ENCODE measurements at places on chromosomes 7 and 10.

DNA sequence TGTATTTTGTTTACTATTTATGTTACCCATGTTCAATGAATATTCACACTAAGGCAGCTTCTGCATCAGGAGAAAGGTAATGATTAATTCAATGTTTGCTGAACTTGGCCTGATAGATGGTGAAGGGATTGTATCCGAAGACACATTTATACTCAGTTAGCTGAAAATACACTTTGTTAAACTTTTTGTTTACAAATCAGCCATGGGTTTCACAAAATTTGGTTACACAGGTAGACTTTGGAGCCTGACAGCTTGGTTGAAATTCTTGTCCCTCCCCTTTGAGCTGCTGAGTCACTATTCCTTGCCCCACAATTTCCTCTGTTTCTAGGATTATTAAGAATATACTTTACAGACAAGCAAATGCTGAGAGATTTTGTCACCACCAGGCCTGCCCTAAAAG, 162.6 kb downstream of the PPP1R3A start:
- no peak for DNase-seq

- DNase-seq: no peak
Observed at GRCh38 chr7:1046722-1047679, 2.7 kb downstream of the GPR146 start.

DNA sequence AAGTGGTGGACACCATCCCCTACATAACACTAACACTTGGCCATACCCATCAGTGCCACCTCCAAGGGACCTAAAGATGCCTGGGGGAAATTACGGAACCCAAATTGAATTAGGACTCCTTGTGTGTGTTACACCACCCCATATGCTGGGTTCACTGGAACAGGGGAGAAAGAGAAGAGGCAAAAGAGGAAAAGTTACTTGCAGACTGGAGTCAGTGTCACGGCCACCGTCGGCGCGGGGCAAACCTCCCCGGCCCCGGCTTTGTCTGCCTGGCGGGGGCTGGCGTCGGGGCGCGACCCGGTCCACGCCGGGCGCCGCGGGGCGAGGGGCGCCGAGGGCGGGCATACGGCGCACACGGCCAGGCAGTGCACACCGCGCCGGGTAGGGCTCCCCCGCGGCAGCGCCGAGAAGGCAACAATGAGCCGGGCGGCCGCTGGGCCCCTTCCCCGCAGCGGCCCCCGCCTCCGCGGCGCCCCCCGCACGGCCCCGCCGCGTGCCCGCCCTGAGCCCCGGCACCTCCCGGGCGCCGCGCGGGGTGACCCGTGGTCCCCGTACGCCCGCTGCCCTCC, 171.1 kb downstream of the FAM107B start:
- DNase-seq: no peak

- no peak for DNase-seq
Observed at GRCh38 chr10:110562348-110562747, 5.1 kb upstream of the SMC3 start.

DNA sequence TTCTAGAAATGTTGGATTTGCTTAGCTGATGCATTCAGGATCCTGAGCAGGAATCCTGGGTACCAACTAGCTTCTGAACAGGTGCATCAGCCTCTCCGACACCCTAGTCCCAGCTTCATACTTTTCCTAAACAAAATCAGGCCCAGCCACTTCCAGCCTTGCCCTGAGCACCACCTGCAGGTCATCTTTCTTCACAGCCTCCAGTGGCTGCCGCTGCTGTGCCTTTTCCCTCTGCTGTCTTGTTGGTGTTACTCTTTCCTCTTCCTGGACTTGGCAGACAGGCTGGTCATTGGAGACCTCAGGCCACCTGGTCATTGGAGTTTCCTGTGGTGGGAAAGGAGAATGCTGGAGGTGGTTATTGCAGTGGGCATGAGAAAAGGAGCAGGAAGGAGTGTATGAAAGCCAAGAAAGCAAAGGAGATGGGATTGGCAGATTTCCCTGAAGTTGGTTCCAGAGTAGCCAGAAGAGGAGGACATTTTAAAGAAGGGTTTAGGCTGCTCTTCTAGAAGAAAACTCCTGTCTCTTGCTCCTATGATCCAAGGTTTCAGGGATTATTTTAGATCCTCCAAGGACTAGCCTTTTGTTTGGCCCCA, 48.2 kb upstream of the NFKB2 start:
- DNase-seq: peak; percentile 52

GRCh38 chr10:128028508-128029289, 97.5 kb downstream of the MKI67 start:
- no peak for DNase-seq

GRCh38 chr7:96084881-96085553, 236.9 kb downstream of the SLC25A13 start:
- no peak for DNase-seq

GRCh38 chr10:104333728-104334373, 4.4 kb downstream of the ITPRIP start:
- DNase-seq: no peak

GRCh38 chr10:127344346-127344745, 148.0 kb upstream of the INSYN2A start:
- DNase-seq: no peak

- DNase-seq: no peak
Observed at GRCh38 chr7:144158861-144159260, 24.4 kb upstream of the CTAGE4 start.

DNA sequence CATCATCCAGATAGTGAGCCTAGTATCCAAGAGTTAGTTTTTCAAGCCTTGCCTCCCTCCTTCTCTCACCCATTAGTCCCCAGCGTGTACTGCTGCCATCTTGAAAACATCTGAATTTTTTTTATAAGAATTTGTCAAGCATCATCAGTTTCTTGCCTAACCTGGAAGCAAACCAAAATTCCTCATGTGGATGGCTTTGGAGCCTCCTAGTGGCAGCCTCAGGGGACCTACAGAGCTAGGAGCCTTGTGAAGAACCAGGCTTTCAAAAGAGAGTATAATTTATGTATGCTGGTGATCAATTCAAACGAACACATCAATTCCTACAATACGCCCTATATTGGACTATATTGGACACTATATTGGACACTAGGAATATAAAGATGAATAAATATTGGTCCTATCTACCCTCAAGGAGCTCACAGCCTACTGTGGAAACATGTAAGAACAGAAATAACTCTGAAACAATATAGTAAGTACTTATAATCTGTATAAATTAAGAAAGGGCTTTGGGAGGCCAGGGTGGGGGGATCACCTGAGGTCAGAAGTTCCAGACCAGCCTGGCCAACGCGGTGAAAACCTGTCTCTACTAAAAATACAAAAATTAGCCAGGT, 63.4 kb downstream of the HPSE2 start:
- DNase-seq: no peak

DNA sequence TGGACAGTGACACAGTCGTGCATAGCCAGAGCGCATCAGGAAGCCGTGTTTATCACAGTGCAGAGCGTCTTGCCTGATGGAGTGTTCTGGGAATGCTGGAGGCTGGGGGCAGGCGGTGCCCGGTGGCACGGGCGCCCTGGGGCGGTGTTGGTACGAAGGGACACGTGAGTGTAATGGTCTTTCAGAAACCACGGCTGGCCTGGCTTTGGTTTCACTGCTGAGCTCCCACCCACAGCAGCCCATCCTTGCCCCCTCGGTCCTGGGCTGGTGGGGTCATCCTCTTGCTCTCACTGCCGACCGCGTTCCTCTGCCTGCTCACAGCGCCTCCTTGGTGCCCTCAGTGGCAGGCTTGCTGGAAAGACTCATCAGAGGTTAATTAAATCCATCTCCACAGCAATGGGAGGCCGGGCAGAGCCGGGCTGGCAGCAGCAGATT, 50.6 kb downstream of the NKX6-2 start:
- no peak for DNase-seq

- no peak for DNase-seq
Observed at GRCh38 chr7:68125168-68125567, 1128.5 kb downstream of the TYW1 start.

GRCh38 chr7:157907091-157907490, 570.3 kb downstream of the DNAJB6 start:
- no peak for DNase-seq

GRCh38 chr7:43362652-43363034, 220.3 kb upstream of the STK17A start:
- DNase-seq: peak; percentile 81

GRCh38 chr7:87628780-87629569, 777 bp downstream of the RUNDC3B start:
- DNase-seq: peak; percentile 21

GRCh38 chr7:44195889-44196288, 4.9 kb upstream of the YKT6 start:
- DNase-seq: no peak

DNA sequence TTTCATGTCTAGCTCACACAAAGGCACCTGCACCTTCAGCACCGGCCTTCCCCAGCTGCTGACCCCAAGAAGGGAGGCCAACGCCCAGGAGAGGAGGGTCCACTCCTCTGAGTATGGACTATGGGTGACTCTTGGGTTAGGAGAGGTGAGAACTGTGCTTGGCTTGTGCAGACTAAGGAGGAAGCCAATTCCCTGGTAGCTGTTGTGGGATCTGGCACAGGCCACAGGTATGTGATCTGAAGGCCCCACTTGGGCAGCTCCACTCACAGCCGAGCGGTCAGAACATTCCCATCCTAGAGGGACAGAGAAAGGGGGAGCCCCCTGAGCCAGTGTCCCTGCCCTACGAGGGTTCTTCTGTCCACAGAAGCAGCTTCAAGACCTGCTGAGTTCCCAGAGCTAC, 52.8 kb upstream of the FIGNL1 start:
- DNase-seq: no peak

DNA sequence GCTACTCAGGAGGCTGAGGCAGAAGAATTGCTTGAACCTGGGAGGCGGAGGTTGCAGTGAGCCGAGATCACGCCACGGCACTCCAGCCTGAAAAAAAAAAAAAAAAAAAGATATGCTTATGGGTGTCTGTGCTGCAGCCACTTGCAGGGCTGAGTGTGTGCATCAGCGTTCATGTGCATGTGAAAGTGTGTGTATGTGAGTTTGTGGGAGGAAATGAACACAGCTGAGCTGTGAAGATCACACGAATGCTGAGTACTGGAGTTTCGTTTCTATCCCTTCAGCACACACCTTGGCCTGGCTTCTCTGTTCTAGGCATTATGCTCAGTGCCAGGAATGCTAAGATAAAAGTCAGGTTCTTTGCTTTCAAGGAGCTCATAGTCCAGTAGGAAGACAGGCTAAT, 12.0 kb upstream of the SVOPL start:
- no peak for DNase-seq

- peak; percentile 19 for DNase-seq
Observed at GRCh38 chr10:11515596-11516430, 95.6 kb downstream of the USP6NL start.

DNA sequence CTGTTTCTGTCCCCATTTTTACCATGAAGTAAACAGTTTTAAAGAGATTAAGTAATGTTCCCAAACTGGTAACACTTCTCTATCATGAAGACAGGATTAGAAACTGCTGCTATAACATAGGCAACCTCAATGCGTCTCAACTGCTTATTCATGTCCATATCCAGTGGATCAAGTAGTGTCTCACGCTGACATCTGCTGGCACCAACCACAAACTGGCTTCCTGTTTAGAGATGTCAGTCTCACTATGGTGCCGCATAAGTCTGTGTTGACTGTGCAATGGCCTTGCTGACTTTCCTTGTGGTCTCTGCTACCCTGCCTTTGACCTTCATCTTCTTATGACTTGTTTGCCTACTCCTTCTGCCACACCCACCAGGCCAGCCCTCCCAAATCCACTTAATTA, 369.6 kb upstream of the DPP6 start:
- no peak for DNase-seq

- no peak for DNase-seq
Observed at GRCh38 chr10:86023931-86024280, 342.7 kb downstream of the GRID1 start.

GRCh38 chr10:13068071-13068470, 31.9 kb upstream of the OPTN start:
- DNase-seq: no peak

DNA sequence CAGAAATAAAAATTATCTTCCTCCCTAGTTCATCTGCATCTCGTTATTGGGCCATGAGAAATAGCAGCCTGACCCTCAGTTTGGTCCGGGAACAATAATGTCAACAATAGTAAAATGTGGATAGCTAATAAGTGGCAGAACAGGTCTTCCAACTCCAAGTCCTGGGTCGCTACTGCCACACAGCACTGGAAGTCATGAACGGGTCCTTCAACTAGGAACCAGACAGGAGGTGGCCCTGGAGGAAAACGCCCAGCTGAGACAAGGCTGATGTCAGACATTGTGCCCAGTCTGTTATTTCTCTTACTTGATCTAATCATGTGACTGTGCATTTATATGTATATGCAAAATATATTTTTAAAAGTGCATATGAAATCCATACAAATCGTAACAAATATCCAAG, 51.8 kb downstream of the PYROXD2 start:
- no peak for DNase-seq

GRCh38 chr10:104028823-104029520, 56.7 kb downstream of the COL17A1 start:
- no peak for DNase-seq

DNA sequence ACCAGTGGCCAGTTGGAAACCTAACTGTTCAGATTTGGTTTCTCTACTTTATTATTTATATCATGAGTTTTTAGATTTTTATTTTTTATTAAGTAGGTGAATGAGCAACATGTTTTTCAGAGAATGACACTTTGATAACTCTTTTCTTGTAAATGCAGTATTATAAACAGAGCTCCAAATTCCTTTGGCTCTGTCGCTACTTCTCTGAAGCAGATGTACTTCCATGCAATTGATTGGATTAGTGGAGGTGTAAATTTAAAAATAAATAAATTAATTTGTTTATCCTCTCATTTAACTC, 34.3 kb upstream of the ICA1 start:
- no peak for DNase-seq

DNA sequence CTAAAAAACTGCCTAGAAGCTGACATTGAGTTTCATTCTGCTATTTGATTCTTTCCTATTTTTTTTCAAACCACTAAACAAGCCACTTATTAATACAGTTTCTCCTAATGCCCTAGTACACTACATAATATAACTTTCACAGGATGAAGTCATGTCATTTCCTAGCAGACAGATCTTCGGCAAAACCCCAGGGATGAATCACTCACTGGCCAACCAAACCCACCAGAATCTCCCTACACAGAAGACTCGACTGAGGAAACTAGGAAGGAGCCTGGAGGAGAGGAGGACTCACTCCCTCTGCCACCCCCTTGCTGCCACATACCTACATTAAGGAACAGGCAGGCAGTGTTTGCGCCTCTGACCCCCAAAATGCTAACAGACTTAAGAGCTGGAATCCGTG, 33.4 kb downstream of the XPNPEP1 start:
- no peak for DNase-seq

GRCh38 chr7:81210137-81211064, 291.6 kb upstream of the SEMA3C start:
- no peak for DNase-seq

DNA sequence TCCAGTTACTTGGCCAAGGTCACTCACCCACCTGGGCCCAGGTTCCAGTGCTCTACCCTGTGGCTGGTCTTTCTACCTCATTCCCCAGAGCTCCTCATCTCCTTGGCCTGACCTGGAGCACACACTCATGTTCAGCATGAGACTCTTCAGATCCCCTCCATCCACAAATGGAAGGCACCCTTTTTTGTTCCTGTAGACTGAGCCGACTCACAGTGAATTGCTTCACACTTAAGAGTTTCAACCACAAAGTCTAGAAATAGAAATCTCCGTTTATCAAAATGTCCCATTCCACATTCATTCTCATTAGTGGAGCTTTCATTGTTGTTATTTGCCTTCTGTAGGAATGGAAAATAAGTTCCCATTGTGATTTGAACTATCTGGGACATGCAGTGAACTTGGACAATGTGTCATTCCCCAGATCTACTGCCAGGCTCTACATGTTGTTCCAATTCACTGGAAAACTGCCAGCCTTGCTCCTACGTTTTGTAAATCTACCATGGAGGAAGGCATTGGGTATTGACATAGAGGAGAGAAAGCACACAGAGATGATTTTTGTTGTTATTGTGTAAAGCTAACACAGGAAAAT, 125.3 kb upstream of the CELF2 start:
- no peak for DNase-seq
